ENCODE measurements at places on chromosomes 1 and 21. TPM values are rescaled to one million over a fixed set of nuclear protein-coding genes. Genes with fewer than 3 reads are reported as not detected.

CHI3L1 gene
- not detected for total RNA-seq

ARMH1 gene
- 0.37 TPM for total RNA-seq

NIPAL3 gene
- 45.0 TPM for total RNA-seq

RIMKLA gene
- not detected for total RNA-seq

RNU1-3 gene
- not detected for total RNA-seq

DNA sequence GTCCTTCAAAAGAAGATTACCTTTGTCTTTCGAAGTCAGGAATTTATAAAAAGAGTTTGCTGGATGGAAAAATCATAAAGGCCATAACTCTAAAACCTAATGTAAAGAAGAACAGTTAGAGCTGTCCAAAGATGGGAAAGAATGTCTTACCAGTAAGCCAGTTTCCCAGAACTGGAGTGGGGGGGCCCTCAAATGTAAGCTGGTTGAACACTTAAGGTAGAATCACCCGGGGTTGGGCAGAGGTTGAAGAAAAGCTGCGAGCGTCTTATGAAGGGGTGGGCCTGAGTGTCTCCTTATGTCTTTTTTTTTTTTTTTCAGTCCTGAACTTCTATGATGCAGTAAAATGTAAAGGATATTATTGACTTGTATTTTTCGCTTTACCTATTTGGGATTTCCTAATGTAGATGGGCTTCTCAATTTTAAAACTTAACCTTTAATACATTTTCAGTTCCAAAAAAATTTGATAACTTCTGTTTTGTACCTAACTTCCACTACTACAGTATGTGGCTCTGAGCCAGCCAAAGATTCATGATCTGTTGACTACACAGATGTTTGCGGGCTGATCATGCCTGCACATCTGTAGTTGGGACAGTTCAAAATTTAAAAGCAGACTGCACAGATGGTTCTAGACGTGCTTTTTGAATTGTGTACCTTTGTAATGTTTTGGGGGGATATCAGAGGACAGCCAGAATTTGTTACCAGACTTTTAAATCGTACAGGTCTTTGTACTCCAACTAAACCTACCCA is 43.6 kb downstream of the NFYC start:
- no peak for DNase-seq

DNA sequence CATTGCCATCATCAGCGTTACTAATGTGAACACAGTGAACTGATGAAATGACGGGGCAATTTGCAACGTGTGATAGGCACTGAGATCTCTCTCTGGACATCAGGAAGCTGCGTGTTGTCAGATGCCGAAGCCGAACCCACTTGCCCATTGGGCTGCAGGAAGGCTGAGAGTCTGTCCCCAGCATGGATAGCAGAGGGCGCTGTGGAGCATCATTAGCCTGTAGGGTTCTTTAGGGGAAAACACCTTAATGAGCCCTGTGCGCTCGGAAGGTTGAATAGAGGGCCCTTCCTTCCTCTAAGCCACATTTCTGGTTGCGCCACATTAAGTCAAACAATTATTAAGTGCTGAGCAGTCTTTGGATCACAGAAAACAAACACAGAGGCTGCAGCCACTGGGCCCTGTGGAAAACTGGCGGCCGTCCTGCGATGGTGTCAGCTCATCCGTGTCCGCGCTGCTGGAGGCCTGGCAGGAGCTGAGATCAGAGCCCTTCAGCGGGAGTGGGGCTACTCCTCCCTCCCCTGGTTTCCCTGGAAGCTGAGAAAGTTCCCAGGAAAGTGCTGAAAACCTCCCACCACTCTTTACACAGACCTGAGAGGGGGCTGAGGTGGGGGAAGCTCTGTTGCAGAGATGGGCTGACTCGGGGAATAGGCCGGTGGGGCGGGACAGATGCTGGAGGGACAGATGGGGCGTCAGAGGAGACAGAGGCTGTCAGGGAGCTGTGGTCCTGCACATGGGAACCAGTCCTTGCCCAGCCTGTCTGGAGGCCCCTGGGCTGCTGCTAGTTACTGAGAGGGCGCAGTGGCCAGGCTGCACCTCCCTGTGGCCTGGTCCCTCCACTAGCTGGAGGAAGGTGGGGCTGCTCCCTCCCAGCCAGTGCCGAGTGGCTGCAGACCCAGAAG is 12.7 kb downstream of the TFF2 start:
- peak; percentile 63 for DNase-seq

- peak; percentile 61 for DNase-seq
Observed at GRCh38 chr1:96633695-96634094, 87.9 kb upstream of the PTBP2 start.

- peak; percentile 90 for DNase-seq
Observed at GRCh38 chr1:54581621-54582035, 33.6 kb downstream of the ACOT11 start.
